T-cell (primary cell): ENCODE measurements at places on chromosomes 2 and 18. TPM values are rescaled to one million over a fixed set of nuclear protein-coding genes. Genes with fewer than 3 reads are reported as not detected.

Gene SPEG
- 19.6 TPM for total RNA-seq

Gene ELOA2
- total RNA-seq = not detected

GRCh38 chr2:42363413-42363812, 2.4 kb upstream of the COX7A2L start:
- no peak for DNase-seq
- peaks cover 34% of the 10 kb centered on the region for H3K4me1 ChIP-seq
- H3K36me3 ChIP-seq = no peaks in the 10 kb centered on the region
- no peak overlapping the region for H3K27ac ChIP-seq
- no peak overlapping the region for H3K4me3 ChIP-seq
- H3K27me3 ChIP-seq = no peaks in the 10 kb centered on the region

Gene ATG4B
- total RNA-seq = 102 TPM

- DNase-seq = no peak
- no peak overlapping the region for H3K27ac ChIP-seq
- H3K27me3 ChIP-seq = no peaks in the 10 kb centered on the region
- no peak overlapping the region for H3K4me3 ChIP-seq
Measured at GRCh38 chr2:10287761-10288160, 14.9 kb upstream of the HPCAL1 start.

- H3K4me3 ChIP-seq = no peak overlapping the region
- no peaks in the 10 kb centered on the region for H3K4me1 ChIP-seq
- no peaks in the 10 kb centered on the region for H3K27me3 ChIP-seq
Measured at GRCh38 chr2:150162241-150162942, 325.1 kb downstream of the RND3 start.

GRCh38 chr2:217599906-217600305, 402.9 kb downstream of the TNS1 start:
- no peak for DNase-seq
- H3K4me1 ChIP-seq = no peaks in the 10 kb centered on the region
- H3K4me3 ChIP-seq = no peak overlapping the region
- H3K27me3 ChIP-seq = peaks cover 8% of the 10 kb centered on the region
- no peak overlapping the region for H3K27ac ChIP-seq

Gene MEIS1
- 1.1 TPM for total RNA-seq

Gene ZDBF2
- 19.3 TPM for total RNA-seq

- DNase-seq = no peak
- no peaks in the 10 kb centered on the region for H3K4me1 ChIP-seq
- H3K27ac ChIP-seq = no peak overlapping the region
- H3K36me3 ChIP-seq = peaks cover 95% of the 10 kb centered on the region
- H3K4me3 ChIP-seq = no peak overlapping the region
Measured at GRCh38 chr2:117944816-117945215, 69.1 kb downstream of the CCDC93 start.

- peaks cover 4% of the 10 kb centered on the region for H3K36me3 ChIP-seq
- H3K27ac ChIP-seq = no peak overlapping the region
- H3K4me1 ChIP-seq = peaks cover 2% of the 10 kb centered on the region
- peaks cover 75% of the 10 kb centered on the region for H3K27me3 ChIP-seq
- peak overlapping the region; percentile 67 for H3K4me3 ChIP-seq
Measured at GRCh38 chr2:231924889-231925275, 1.3 kb downstream of the NPPC start.

DNA sequence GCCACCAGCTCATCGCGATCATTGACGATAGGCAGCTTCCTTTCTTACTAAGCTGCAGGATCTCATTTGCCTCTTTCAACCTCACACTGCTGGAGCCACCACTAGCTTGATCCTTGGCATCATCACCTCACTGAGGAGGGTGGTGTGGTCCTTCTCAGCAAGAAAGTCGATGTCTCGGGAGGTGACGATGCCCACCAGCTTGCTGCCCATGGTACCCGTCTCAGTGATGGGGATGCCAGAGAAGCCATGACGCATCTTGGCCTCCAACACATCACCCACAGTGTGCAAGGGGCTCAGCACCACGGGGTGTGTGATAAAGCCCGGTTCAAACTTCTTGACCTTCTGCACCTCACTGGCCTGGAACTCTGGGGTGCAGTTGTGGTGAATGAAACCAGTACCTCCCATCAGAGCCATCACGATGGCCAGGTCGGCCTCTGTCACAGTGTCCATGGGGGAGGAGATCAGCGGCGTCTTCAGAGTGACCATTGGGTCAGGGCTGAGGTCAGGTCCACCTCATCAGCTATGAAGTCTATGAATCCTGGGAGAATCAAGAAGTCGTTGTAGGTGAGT, 22.5 kb downstream of the CFLAR start:
- no peak overlapping the region for H3K27ac ChIP-seq
- no peaks in the 10 kb centered on the region for H3K27me3 ChIP-seq
- peaks cover 11% of the 10 kb centered on the region for H3K4me1 ChIP-seq
- no peak overlapping the region for H3K4me3 ChIP-seq
- DNase-seq = no peak

- H3K4me1 ChIP-seq = no peaks in the 10 kb centered on the region
- H3K27ac ChIP-seq = no peak overlapping the region
- H3K36me3 ChIP-seq = no peaks in the 10 kb centered on the region
- no peak for DNase-seq
Measured at GRCh38 chr2:100052650-100053049, 89.7 kb downstream of the AFF3 start.

Gene RNF152
- 0.23 TPM for total RNA-seq

Gene SPC25
- total RNA-seq = not detected

DNA sequence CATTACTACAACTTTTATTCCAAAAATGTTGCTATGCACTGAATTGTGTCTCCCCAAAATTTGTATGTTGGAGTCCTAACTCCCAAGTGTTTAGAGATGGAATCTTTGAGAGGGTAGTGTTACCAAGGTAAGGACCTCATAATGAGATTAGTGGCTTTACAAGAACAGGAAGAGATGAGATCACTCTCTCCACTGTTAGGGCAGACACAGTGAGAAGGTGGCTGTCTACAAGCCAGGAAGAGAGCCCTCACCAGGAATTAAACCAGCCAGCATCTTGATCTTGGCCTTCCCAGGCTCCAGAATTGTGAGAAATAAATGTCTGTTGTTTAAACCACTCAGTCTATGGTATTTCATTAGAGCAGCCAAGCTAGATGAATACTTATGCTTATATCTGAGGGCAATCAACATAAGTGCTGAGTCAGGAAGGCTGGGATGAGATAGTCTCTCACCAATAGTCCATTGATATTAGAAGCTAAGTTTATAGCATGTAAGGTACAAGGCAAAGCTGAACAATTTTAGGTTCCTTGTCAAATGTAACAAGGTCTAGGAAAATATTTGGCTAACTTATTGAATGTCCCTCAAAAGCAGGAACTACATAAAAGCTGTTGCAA, 317.6 kb upstream of the REG3G start:
- H3K36me3 ChIP-seq = no peaks in the 10 kb centered on the region
- no peaks in the 10 kb centered on the region for H3K27me3 ChIP-seq
- no peak for DNase-seq

GRCh38 chr18:63145166-63145850, 174.3 kb downstream of the BCL2 start:
- H3K27me3 ChIP-seq = no peaks in the 10 kb centered on the region
- no peak for DNase-seq
- H3K4me1 ChIP-seq = no peaks in the 10 kb centered on the region
- no peak overlapping the region for H3K27ac ChIP-seq
- no peak overlapping the region for H3K4me3 ChIP-seq
